SK-MEL-5 (cell line): ENCODE measurements at places on chromosomes 3 and 15.

- no peak for DNase-seq
Measured at GRCh38 chr15:48992096-48992495, 28.4 kb upstream of the SHC4 start.

DNA sequence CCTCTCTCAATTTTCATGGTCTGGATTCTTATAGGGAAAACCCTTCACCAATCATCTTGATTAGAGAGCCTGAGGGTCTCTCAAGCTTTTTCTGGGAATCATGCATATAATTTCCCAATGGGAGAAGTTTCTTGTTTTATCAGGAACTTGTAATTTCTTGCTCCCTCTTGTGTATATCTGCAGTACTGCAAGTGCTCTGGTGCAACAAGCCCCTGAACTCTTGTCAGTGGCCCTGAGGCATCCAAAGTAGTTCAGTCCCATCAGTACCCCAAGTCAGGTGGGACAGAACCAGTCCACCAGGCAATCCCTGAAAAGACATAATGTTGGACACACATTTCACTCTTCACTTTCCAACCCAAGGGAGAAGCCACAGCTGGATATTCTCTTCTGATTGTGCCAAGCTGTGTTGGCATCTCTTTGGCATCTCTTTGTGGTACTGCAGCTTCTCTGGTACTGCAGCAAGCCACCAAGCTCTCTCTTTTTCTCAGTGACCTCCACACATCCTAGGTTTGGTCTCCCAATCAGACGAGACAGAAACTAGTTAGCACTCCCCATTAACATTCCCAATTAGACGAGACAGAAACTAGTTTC lies 214.5 kb downstream of the ZIC4 start:
- DNase-seq: peak; percentile 86

DNA sequence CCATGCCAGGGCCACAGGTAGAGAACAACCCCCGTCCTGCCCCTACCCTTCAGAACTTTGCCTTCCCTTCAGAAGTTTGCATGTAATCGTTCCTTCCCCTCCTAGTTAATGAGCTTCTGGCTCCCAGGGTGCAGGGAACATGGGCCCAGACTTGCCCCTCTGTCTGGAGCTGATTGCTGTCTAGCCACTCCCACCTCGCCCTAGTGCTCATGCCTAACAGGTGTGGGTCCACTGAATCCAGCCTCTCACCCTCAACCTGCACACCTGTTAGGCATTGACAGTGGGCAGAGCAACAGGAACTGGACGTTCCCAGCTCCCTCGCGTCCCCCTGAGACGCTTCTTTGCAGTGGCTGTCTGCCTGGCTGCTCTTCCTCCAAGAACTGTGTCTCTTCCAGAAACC lies 40.3 kb downstream of the WNT5A start:
- no peak for DNase-seq

GRCh38 chr3:48991851-48992545 lies 2.0 kb downstream of the P4HTM start:
- DNase-seq: no peak

DNA sequence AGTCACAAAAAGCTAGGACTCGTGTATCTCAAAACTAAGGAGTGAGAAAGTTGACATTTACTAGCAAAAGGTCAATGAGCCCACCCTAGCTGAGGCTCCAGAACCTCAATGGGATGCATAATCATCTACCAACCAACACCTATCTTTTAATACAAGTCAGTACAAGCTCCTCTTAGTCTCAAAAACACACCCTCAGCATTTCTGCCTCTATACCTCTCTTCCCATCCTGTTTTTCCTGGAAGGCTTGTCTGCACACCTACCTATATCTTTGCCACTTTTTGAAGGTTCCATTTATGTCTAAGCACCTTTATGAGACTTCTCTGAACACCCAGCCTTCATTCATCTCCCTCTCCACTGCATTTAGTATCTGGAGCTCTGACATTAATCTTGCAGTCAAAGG lies 10.0 kb downstream of the WWTR1 start:
- DNase-seq: no peak

DNA sequence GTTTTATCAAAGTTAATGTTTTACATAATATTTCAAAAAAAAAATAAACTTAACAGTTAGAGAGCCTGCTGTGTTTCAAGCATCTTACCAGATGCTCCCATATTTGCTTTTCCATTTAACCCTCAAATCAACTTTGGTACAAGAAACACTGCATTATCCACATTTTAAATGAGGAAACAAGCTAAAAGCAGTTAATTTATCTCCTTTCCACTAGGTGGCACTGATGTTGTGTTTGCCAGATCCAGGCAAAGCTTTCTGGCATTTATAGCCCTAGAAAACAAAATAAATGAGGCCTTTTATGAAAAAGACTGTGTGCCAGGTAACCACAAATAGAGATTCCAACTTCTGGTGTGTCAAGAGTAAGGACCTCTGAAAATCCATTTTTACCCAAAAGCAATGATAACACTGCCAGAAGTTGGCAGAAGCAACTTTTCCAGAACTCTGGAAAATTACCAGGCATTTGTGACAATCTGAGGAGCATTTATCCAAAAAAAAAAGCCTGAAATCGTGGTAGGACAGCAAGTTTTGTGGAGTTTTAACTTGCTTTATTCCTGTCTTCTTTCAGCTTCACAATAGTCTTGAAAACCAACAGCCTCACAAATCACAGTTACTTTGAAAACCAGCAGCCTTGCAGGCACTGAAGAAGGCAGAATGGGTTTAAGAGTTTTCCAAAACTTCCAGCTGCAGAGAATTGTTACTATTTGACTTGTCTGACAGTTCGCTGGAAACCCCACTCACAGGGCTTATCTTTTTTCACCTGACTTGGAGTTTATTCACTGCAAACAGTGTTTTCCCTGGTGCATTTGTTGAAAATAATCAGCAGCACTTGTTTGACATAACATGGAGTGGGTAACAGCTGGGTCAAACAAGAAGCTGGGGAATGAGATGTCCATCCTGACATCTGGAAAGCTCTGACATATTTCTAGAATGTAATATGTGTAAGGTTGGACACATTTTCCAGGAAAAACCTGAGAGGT lies 9.2 kb downstream of the FAM162A start:
- peak; percentile 68 for DNase-seq

DNA sequence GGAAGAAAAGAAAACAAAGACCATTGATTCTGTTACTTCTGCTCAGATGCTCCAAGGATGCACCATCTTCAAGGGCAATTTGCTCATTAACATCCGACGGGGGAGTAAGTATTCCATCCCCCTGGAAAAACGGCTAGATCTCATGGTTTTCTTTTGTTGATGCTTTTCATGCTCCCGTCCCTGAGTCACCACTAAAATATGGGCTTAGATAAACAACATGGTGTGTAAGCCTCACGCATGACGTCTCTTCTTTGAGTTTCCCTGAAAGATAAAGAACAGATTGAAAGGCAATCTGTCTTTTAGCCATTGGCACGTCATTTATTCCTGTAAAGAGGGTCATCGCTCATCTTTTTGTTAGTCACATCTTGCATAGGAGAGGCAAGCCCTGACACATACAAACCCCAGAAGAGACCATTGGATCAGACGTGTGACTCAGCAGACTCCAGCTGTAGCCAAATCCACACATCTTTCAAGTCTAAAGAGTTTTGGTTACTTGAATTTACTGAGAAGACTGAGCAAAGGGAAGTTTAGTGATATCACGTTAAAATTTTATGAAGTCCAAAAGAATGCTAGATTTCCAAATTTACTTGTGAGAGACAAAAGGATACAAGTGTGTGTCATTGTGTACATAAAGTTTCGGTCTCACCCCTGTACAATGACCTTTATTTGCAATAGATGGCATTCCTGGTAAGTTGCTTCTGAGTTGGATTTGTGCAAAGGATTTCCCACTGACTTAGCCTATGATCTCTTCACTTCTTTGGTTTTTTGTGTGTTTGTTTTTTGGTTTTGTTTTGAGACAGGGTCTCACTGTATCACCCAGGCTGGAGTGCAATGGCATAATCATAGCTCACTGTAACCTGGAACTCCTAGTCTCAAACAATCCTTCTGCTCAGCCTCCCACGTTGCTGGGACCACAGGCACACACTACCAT lies 110.5 kb downstream of the PGPEP1L start:
- DNase-seq: peak; percentile 100

DNA sequence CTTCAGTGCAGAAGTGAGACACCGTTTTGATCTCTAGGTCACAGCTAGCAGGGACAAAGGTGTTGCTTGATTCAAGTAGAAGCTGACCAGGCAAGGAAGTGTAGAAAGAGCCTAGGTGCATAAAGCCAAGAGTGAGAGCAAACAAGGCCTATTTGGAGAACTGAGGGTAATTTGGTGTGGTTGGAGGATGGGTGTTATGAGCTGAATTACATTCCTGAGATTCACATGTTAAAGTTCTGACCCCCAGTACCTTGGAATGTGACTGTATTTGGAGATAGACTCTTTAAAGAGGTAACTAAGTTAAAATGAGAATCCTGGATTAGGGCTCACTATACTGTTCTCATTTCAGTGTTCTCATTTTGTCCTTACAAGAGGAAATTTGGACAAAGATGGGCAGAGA lies 191.3 kb downstream of the ZMAT3 start:
- DNase-seq: no peak

DNA sequence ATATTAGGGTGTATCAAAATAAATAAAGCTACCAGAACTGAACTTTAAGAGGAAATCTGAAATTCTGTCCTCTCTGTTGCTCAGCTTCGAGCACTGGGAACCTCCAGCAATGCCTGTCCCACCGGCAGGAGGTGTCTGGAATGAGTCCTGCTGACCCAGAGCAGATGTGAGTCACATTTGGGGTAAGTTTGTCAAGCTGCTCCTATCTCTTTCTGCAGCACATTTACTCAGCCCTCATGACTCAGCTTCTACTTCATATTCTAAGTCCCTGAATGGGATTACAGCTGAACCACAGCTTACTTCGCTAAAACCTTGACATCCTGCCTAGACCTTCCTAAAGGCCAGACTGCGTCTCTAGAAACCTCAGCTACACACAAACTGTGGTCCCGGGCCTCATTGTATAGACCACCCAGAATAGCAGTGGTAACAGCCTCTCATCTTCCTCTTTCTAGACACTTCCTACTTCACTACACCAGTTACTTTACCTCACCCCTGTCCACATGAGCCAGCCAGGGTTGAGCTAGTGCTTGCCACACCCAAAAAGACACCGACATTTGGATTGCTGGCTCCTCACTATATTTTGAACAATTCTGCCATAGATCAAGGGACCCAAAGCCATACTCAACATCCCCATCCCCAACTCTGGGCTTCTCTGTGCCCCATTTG lies 109.6 kb upstream of the TMCO5A start:
- no peak for DNase-seq

- no peak for DNase-seq
Measured at GRCh38 chr3:63927422-63928280, 15.5 kb upstream of the SCAANT1 start.

DNA sequence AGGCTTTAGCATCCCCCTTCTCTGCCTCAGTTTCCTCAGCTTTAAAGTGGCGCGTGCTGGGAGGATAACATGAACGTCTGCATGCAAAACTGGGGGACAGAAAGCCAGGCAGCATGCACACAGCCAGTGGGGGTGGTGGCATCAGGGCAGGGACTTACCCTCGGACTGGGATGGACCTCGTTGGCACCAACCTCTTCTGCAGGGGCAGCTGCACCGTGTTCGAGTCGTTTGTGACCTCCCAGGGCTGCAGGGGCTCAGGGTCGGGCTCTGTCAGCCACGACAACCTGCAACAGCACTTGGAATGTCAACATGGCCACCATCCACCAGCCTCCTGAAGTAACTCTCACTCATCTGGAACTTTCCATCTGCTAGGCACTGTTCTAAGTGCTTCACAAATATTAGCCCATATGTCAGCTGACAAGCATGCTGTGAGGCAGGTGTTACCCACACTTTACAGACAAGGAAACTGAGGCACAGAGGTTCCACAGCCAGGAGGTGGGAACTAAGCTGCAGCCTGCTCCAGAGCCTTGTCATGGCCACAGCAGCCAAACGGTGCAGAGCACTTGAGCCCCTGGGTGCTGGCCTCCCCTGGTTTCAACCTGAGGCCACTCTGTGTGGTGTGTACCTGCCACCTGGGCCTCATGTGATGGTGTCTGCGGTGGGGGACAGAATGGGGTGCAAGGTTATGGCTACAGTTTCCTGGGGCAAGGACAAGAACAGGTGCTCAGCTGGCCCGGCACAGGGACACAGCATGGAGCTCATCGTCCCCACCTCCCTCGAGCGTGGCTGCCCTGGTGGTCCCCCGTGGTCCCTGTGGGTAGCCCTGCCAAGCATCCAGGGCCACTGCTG lies 6.7 kb downstream of the C3orf22 start:
- no peak for DNase-seq

GRCh38 chr15:75905231-75905630 lies 1.6 kb downstream of the FBXO22 start:
- DNase-seq: no peak

DNA sequence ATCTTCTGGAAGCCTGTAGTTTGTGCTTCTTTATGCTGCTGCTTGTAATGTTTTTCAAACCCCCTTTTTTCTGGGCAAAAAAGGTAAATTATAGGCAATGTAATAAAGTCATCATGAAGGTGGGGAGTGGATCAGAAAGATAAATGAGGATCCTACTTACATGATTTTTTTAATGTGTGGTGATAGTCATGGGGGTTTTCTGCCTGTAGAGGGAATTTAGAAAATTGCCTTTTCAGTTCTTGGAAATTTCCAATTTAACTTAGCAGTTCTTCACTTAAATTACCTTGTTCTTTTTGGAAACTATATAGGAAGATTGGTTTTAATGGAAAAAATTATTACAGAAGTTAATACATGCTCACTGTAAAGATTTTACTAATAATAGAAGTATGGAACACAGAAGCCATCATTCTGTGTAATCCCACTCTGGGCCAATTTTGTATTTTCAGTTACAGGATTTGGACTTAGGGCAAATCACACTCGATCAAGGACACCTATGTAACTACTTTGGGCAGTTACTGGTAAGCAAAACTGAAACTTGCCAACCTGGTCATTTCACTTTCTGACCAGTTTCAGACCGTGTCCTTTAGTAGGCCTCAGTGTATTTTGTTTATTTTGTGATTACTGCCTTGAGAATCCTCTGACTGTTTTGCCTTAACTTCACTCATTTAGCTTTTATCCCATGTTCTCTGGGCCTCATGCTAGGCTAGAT lies 10.5 kb upstream of the SCAANT1 start:
- DNase-seq: no peak

DNA sequence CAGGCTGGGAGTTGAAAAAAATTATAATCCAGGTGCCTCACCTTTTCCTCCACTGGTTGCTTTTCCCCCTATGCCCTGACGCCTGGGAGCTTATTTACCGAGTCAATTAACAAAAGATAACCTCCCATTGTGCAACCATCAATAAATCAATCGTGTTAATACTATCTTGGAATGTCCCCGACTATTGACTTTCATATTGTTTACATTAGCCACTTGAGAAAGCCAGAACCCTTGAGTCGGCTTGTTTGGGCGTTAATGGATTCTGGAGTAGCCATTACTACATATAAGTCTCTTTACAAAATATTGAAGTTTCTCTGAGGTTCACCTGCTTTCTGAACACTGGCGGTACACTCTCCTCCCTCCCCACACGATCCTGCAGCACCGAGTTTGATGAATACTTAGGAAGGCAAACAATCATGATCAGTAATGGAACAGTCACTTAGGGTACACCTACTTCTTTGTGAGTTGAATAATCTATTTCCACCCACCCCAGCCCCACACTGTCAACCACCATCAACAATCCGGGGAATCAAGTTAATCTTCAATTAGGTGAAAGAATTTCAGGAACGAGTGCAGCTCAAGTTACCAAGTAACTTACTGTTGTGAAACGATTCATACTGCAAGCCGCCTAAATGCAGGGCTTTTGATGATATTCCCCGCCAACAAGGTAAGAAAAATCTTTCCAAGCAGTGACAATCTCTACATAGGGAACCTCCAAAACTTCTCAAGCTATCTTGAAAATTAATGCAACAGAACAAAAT lies 159.3 kb upstream of the NR2F2 start:
- no peak for DNase-seq
